ENCODE measurements at places on chromosomes 2 and 18.

- no peak for DNase-seq
Observed at GRCh38 chr2:233063976-233064411, 3.9 kb downstream of the INPP5D start.

- DNase-seq = no peak
Observed at GRCh38 chr2:7744827-7745226, 827.6 kb downstream of the RNF144A start.

DNA sequence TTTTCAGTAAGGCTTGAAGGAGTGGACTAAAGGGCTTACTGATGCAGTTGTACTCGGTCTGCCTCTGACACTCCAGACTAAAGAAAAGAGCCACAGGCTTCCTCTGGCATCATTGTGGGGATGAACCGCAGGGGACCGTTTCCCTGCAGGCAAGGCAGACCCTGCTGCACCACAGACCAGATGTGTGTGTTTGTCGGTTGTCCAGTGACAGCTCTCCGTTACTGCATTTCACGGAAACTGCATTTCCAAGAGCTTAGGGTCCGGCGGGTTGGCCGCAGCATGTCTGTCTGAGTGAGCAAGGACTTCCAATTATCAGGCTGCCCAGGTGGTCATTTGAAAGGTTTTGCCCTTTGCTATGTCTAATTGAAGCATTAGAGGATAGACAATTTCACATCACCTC is 98.1 kb downstream of the FAM210A start:
- no peak for DNase-seq

- no peak for DNase-seq
Observed at GRCh38 chr2:168639018-168639417, 163.4 kb upstream of the NOSTRIN start.

DNA sequence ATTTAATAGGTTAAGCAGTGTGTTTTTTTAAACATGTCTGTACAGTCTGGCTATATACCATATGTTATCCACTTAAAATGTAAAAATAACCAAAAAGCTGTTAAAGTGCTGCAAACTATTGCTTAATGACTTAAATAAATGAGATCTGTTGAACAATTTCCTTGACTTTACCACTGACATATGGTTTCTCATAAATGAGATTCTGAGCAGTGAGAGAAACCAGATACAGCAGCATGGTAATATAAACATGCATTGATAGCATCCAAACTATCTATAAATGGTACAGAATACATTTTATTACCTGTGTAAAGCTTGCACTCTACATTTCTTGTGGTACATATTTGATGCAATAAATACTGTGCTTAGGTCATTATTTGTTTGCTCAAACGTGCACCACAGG is 36.3 kb upstream of the TTC21B start:
- DNase-seq = no peak

DNA sequence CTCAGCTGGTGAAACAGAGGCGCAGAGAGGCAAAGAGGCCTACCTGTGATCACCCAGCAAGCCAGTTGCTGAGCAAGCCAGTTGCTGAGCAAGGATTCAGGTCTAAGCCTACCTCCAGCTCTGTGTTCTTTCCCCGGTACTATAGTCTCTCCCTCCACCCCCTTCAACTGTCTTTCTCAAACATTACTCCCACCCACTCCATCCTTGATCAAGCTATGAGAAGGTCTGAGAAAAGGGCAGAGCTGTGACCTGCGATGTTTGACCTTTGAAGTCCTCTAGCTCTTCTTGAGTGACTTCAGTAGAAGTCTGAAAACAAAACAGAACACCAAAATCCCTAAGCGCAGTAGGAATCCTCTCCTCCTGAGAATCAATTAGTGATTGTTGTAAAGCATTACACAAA is 665.2 kb upstream of the ID2 start:
- no peak for DNase-seq

GRCh38 chr2:112941753-112942653 is 31.0 kb downstream of the IL37 start:
- DNase-seq = peak; percentile 13

GRCh38 chr2:224927646-224928173 is 114.6 kb downstream of the DOCK10 start:
- DNase-seq = peak; percentile 50

- DNase-seq = no peak
Observed at GRCh38 chr2:225488743-225489142, 89.2 kb downstream of the NYAP2 start.

- DNase-seq = no peak
Observed at GRCh38 chr2:208827549-208828221, 421.1 kb downstream of the PTH2R start.

- no peak for DNase-seq
Observed at GRCh38 chr18:6565815-6566081, 151.0 kb upstream of the L3MBTL4 start.

GRCh38 chr18:7562491-7562890 is 4.6 kb upstream of the PTPRM start:
- no peak for DNase-seq

DNA sequence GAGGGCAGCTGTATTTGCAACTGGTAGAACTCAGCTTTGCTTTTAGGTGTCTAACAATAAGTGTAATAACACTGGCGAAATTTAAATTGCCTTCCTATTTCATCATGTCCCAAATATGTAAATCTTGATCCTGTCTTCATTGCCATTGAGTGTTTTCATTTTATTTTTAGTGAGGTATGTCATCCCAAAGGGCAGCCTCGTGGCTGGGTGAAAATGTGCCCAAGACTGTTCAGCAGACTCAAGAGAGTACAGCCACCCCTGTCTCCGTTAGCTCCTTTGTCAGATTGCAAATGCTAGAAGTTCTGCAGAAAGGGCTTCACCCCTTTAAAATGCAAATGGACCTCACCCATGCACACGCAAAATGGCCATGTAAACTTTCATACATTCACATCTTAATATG is 278.8 kb downstream of the RND3 start:
- no peak for DNase-seq

DNA sequence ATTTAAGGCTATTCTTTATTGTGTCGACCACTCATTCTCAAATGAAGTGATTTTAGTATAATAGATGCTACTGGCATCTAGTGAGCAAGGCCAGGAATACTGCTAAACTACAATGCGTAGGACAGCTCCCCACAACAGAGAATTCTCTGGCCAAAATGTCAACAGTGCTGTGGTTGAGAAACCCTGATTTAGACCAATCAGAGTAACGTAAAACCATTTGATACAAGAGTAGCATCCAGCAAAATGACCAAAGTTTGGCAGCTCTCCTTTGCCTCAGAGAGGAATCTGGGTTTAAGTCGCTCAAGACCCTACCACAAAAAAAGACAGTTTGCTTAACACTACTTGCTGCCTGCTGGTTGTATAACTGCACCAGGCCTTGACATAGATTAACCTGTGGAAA is 37.0 kb upstream of the TTN start:
- DNase-seq = no peak

GRCh38 chr2:212005085-212005671 is 533.4 kb downstream of the ERBB4 start:
- no peak for DNase-seq

GRCh38 chr2:128178650-128179460 is 87.9 kb downstream of the UGGT1 start:
- DNase-seq = no peak

GRCh38 chr2:241842067-241842415 is 16.7 kb downstream of the PDCD1 start:
- DNase-seq = no peak

DNA sequence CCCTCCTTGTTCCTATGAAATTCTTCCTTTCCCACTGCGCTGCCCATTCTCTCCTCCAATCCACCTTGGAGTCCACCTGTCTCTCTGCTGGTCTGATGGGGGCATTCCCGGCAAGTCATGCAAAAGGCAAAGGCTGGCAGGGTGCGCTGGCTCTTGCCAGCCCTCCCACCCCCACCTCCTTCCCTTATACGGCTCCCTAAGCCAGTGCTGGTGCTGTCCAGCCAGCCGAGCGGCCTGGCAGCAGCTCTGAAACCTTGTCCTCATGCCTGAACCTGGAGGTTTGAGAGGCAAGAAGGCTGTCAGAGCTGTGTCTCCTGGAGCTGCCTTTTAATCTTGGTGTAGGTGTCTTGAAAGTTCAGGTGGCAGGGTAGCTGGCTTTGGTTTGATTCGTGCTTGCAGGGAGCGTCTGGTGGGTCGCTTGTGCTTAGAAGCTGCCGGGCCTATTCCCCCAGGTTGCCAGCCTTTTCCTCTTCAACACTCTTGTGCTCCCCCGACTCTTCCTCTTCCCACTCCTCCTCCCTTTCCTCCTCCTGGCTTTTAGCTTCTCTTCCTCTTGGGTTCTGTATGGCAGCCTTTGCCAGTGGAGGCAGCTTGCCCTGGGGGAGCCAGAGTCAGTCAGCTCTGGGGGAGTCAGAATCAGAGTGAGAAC is 748 bp downstream of the LIPG start:
- no peak for DNase-seq

GRCh38 chr2:1736997-1737480 is 7.3 kb downstream of the PXDN start:
- no peak for DNase-seq

GRCh38 chr2:36967236-36967876 is 1.0 kb upstream of the STRN start:
- DNase-seq = no peak

- no peak for DNase-seq
Observed at GRCh38 chr2:167355821-167356220, 467.5 kb downstream of the XIRP2 start.

DNA sequence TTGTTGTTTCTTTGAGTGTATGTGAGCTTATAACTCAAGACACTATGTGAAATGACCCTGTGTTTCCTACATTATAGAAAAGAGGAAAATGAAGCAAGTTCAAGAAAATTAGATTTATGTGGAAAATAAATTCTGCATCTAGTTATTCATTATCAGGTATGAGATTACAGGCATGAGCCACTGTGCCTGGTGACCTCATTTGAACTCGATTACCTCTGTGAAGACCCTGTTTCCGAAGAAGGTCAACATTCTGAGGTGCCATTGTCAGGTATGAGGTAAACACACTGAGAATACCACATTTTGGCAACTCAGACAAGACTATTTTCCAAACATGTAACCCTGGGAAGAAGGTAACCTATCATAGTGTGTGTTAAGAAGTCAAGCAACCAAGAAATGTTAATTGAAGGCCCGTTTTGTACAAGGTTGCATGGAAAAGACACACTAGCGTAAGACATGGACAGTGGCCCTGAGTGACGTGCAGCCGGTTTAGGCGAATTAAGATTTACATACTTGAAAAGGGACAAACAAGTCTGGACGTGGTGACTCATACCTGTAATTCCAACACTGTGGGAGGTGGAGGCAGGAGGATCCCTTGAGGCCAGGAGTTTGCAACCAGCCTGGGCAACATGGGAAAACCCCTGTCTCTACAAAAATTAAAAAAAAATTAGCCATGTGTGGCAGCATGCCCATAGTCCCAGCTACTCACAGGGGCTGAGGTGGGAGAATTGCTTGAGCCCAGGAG is 186.6 kb downstream of the NEDD4L start:
- no peak for DNase-seq

DNA sequence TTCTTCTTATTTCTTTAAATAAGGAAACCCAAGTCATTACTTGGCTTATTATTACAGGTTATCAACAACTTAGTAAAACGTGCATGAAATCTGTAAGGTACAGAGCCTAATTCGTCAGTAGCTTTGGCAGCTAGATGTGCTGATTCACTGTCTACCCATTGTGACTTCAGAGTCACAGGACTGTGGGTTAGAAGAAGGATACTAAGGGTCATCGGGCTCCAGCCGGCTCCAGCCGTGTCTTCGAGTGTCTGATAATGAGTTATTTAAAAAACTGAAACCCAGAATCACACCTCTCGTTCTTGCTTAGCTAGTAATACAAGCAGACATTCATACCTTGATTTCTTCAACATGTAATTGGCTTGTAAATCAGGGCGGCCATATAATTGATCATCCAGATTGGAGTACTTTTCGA is 170.5 kb downstream of the FMNL2 start:
- DNase-seq = no peak

DNA sequence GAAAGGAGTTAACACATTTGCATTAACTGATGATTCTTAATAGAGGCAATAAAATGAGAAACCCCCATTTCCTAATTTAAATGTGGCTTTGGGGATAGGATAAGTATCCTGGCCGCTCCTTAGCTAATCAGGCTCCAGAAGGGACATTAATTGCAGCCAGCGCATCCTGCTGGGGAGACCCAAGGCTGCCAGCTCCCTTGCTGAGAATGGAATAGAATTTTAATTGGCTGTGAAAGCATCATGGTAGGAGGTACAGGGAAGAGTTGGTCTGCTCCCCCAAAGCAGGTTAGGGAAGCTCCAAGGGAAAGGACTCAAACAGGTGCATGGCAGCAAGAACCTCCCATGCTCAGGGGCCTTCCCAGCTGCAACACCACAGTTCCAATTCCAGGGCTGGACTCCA is 71.4 kb downstream of the MARCHF4 start:
- no peak for DNase-seq

- no peak for DNase-seq
Observed at GRCh38 chr2:219459460-219460311, 25.0 kb downstream of the SPEG start.

- DNase-seq = peak; percentile 6
Observed at GRCh38 chr2:88600038-88600465, 27.2 kb downstream of the EIF2AK3 start.

DNA sequence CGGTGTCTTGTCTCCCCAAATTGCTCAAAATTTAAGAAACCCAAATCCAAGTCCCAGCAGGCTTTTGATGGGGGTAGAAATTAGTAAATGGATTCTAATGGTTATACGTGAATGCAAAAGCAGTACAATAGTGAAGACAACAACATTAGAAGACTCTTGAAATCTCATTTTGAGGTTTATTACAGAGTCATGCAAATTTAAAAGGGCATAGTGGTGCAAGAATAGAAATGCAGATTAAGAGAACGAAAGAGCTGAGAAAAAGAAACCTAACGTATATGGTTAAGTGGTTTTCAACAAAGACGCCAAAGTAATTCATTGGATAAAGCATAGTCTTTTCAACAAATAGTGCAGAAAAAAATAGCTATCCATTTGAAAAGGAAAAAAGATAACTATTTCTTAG is 33.2 kb upstream of the CXXC1 start:
- DNase-seq = no peak

DNA sequence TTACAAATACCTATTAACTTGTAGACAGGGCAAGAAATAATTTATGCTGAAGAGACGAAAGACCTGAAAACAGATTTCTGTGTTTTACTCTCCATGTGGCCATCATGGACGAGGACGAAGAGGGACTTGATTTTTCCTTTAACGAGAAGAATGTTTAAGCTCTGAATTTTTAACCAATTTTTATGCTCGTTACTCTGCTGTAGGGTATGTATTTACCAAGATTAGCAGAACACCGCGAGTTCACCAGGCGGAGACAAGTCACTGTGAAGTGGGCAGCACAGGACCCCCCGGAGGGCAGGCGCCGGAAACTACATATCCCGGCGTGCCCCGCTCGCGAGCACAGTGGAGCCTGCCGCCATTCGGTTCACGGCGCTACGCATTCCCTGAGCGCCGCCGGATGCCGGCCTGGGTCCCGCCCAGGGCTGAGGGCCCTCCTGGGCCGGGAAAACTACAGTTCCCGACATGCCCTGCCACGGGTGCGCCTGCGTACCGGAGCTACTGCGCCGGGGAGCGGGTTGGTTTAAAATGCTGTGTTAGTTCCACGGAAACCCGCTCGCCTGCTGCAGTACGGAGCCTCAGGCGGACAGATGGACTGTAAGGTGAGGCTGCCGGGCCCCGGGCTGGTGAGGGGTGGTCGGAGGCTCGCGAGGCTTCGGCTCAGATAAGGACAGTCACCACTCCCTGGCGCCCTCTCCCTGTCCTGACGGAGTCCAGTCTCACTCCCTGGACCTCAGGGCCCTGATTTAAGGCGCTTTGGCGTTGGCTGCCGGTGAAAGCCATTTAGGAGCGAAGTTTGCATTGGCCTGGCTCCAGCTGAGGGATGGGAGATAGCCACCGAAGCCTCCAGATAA is at the start of gene CCDC150:
TSS of gene CCDC150 (plus strand) at position 536 of the 851 bp plus-strand sequence. CDS start at position 588, 52 bp downstream.
- peak; percentile 89 for DNase-seq

Measured in activated T-helper 9 cell treated with anti-CD3 and anti-CD28 coated beads, Interleukin-2, amount 50 U/mL, for 16 hours (primary cell).